Gastroesophageal sphincter (tissue), 4 donors: ENCODE measurements at places on chromosomes 3 and 15.

- ATAC-seq = no peak
Measured at GRCh38 chr3:114632757-114633424, 339.1 kb downstream of the TIGIT start.

DNA sequence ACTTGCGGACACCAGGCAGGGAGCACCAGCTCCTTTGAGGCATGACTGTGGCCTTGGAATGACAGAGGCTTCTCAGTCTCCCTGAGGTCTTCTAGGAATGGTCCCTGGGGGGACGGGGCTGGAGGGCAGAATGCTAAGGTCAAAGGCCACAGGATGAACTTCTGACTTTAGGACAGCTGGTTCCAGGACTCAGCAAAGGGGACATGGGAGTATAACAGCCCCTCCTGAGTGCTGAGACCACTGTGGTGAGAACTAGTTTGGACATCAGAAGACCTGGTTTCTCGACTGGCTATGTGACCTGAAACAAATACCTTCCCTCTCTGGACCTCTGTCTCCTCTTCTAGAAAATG, 17.8 kb downstream of the ITGA11 start:
- ATAC-seq = no peak

DNA sequence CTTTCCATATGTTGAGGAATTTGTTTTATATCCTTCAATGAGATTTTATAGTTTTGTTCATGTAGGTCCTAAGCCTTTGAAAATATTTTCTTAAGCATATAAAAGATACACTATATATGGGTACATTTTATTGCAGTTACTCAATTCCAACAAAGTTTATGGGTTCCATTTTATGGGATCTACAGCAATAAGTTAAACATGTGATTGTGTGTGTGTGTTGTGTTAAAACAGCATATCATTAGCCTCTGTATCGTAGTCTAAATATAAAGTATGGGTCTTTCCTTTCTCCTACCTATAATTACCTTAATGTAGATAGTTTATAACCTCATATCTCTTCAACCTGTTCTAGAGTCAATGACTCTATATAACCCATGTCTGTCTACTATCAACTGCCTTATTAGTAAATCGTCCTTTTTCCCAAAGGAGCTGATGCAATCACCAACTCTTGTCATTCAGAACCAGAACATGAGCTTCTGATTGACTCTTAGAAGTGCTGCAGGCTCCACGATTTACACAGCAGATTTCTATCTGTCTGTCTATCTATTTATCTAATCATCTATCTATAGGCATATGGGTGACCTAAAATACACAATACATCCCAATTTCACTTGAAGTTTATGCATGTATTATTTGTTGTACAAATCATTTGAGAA, 512.6 kb upstream of the CBLB start:
- no peak for ATAC-seq

GRCh38 chr15:49185473-49185872, 15.4 kb downstream of the GALK2 start:
- ATAC-seq = no peak

GRCh38 chr3:162338514-162338913, 841.9 kb downstream of the OTOL1 start:
- ATAC-seq = no peak

DNA sequence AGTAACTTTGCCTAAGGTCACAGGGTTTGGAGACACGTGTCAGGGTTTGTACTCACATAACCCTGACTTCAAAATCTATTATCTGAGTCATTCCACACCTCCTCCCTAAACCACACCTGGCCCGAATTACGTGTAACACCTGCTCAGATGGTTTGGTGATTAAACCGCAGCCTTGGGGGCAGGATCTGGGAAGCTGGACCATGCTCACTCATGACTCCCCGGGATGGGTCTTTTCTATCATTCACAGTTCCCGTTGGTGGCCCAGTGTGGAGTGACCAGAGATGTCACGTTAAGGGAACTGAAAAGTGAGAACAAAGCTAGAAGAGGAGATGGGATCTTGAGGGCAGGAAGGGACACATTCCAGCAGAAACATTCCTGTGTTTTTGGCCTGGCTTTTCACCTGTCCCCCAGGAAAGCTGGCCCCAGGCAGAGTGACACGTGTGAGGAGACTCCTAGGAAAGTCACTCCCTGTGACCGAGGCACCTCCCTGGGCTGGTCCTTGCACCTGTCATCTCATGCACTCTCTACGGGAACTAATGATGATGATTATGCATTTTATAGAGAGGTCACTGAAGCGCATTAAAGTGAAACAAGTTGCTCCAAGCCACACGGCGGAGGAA, 75.4 kb upstream of the POMGNT2 start:
- no peak for ATAC-seq

- ATAC-seq = peak; percentile 92
Measured at GRCh38 chr3:107987036-107987939, 103.5 kb downstream of the CD47 start.

- ATAC-seq = no peak
Measured at GRCh38 chr3:113912552-113913236, 35.1 kb upstream of the ZDHHC23 start.

GRCh38 chr3:175149675-175150074, 290.5 kb downstream of the NAALADL2 start:
- ATAC-seq = no peak

GRCh38 chr15:66476535-66476934, 21.0 kb downstream of the SNAPC5 start:
- no peak for ATAC-seq

DNA sequence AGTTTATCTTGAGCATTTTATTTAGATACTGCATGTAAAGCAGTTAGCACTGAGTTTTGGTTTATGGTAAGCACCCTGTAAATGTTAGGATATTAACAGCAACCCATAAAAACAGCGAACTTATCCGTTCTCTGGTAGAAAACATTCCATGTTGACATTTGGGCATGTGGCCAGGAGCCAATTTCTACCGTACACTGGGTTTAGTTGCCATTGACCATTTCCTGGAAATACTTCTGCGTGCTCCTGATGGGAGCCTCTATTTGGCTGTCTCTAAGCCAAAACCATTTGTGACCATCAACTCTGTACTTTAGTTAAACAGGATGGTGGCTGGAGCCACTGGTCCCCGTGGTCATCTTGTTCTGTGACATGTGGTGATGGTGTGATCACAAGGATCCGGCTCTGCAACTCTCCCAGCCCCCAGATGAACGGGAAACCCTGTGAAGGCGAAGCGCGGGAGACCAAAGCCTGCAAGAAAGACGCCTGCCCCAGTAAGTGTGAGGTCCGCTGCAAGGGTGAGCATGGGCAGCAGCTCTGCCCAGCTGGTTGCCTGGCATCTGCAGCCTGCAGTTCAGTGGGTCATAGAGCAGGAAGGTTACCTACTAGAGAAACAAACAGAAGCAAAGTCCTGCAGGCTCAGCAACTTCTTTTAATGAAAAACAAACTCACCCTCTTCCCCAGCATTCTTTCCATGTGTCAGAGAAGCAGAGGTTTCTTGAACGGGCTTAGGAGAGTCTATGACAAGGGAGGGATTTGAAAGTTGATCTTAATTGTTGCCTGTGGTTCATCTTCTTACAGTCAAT, 7.1 kb downstream of the THBS1 start:
- no peak for ATAC-seq
